ENCODE measurements at places on chromosomes 2 and 18.

GRCh38 chr2:149152469-149152953, 114.0 kb downstream of the LYPD6B start:
- no peak for DNase-seq

DNA sequence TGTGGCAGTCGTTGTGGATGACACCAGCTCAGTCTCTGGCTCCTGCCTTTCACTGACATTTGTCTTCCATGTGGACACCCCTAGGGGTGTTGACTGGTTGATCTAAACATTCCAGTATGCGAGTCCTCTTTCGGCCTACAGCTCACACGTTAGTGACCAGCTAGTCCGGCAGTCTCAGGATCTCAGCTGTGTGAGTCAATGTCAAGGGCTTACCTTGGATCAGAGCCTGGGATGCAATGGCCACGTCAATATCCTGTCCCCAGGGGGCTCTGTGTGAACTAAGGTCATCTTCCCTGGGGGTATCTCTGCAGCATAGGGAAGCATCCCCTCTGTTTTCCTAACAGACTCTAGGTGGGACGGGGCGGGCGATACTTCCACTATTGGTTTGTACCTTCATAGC, 35.1 kb upstream of the YWHAQ start:
- no peak for DNase-seq

GRCh38 chr2:126536605-126537200, 119.3 kb upstream of the GYPC start:
- no peak for DNase-seq

DNA sequence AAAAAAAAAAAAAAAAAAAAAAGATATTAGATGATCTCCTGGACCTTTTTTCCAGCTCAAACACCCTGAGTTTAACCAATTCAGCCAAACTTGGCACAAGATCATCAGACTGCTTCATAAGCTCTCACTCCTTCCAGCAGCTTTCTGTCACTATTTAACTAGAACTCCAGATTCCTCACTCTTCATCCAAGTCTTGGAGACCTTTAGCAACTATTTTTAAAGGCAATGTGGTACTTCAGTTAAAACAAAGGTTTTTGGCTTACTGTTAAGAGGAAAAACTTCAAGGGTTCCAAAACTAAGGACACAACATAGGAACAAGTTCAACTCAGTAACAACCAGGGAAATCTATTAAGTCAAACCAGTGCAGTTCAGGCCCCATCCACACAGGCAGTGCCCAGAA, 23.2 kb downstream of the LAMA1 start:
- no peak for DNase-seq

DNA sequence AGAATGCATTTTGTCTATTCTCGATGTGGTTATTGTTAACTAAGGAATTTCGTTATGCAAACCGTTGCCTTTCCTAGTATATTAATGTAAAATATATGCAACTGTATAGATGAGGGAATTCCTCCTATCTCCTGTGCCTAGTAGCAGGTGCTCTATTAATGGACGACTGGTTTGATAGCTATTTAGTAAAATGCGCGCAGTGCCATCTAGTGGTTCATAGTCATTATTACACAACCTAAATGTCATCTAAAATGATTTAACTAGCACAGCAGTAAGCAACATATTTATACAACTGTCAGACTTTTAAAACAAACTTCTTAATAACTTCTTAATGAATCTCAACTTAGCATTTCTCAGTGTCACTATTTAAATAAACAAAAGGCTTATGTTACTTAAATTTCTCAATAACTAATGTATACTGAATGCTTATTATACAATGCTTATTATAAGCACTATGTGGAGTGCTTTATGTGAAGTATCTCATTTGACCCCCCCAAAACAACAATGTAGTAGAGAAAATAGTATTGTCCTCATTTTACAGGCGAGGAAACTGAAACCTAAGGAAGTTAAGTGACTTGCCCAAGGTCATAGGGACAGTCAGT, 77.9 kb downstream of the DTNA start:
- DNase-seq: peak; percentile 32

DNA sequence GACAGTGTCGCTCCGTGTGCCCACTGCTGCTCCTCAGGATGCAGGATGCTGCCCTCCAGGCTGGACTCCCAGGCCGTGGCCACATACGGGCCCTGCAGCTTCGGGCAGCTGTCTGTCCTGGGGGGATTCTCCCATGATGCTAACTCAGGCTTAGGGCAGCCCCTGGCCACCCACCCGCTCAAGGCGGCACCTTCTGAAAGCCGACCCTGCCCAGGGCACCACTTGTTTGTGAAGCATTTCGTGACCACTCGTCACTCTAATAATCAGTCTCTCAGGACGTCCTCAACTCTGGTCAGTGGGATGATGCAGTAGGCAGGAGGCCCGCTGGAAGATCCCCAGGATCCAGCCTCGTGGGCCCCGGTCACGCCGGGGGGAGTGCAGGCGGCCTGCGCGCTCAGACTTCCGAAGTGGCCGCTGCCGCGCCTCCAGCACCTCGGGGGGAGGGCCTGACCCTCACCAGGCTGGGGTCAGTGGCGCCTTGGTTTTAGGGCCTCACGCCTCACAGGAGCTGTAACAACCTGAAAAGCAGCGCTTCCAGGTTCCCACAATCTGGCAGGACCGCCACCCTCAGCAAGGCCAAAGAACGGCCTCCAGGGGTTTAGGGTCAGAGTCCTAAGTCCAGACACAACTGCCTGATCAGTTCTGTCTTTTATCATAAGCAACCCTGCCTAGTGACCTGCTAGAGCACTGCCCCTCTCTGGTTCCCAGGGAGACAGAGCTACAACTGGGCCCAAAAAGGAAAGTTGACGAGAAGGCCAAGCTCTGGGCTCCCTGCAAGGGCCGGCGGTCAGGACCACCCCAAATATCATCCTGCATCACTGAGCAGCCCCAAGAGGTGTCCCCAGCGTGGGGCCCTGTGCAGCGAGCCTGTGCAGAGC, 53.0 kb downstream of the EIPR1 start:
- DNase-seq: no peak

- DNase-seq: no peak
Measured at GRCh38 chr2:241808721-241809382, at the start of gene NEU4. Gene NEU4 (plus strand): TSS chr2:241809193. CDS start chr2:241814485, 5,292 bp downstream.

DNA sequence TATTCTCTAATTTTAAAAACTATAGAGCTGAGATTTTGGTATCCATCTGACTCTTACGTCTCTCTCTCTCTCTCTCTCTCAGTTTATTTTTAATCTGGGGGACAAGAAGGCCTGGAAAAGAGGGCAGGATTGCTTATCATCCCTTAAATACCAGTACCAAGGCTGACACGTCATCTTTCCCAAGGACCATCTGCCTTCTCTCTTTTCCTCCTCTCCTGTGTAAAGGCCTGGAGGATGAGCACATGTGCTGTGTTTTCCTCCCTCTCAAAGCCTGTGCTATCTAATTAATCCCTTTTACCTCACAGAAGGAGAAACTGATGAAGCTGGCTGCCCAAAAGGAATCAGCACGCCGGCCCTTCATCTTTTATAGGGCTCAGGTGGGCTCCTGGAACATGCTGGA, 7.3 kb downstream of the IL37 start:
- DNase-seq: no peak

GRCh38 chr18:23847321-23847986, 158.2 kb downstream of the LAMA3 start:
- DNase-seq: no peak

- no peak for DNase-seq
Measured at GRCh38 chr18:75223687-75224347, 13.2 kb downstream of the TSHZ1 start.

- peak; percentile 80 for DNase-seq
Measured at GRCh38 chr18:76386886-76387285, 108.2 kb downstream of the ZNF516 start.

GRCh38 chr2:231605607-231606091, 13.0 kb downstream of the TEX44 start:
- DNase-seq: no peak

- DNase-seq: no peak
Measured at GRCh38 chr2:222760301-222760897, 88.9 kb downstream of the MOGAT1 start.

- DNase-seq: no peak
Measured at GRCh38 chr2:143955401-143956065, 564.4 kb downstream of the ZEB2 start.

GRCh38 chr2:219515874-219516629, 1.8 kb downstream of the ASIC4 start:
- DNase-seq: no peak

DNA sequence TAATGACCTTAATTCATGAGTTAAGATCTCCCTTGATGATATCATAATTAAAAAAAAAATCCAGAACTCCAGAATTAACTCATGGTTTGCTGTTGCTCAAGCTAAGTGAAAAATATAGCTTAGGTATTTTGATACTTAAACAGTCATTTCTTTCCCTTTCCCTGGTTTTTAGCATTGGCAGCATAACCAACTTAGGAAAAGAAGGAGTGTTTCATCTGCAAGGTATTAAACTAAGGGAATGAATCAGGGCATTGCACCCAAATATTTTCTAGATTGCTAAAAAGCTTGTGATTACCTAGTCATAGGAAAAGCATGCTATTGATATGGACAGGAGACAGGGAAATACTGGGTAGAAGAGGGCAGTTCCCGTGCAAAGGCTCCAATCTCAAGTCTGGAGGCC, 207.2 kb downstream of the LRP1B start:
- no peak for DNase-seq

- no peak for DNase-seq
Measured at GRCh38 chr2:40431600-40431955, 20.3 kb downstream of the SLC8A1 start.

DNA sequence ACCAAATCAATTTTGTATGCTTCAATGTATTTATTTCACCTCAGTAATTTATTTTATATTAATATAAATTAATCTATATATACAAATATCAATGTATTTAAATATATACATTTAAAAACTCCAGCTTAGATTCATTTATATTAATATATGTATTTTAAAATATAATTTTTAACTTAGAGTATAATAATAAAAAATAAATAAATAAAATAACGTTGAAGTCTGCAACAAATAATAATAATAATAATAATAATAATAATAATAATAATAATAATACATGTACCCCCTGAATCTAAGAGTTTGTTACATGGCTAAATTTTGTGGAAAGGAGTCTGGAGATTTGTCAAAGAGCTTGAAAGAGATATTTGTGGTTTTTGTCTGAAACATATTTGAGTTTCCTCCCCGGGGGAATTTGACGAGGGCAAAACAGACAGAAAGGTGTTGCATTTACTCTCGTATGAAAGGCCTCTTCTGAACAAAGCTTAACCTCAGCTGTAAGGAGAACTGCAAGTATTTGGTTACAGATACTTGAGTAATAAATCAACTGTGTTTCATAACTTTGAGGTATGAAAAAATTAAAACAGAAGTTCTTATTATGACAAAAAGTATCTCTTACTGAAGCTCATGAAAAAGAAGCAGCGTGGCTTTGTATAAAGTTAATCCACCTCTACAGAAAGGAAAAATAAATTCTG, 93.4 kb downstream of the CDH19 start:
- DNase-seq: no peak

- DNase-seq: no peak
Measured at GRCh38 chr2:227826019-227826521, 12.4 kb downstream of the CCL20 start.

DNA sequence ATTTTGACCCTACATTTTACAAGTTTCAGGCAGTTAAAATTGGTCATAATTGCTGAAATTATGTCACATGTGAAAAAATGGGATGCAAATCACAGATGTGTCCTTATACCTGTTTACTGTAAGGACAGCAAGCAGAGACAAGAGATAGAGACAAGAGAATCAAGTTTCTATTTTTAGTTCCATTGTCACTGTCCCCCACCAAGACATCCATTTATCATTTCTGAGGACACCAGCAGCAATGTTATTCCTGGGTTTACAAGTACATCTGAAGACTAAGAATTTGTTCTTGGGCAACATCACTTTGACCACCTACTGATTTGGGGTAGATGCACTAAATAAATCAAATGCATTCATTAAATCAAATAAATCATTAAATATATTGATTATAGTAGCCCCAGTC, 1111.7 kb downstream of the DPP10 start:
- no peak for DNase-seq

GRCh38 chr18:23468753-23469459, 15.8 kb downstream of the RIOK3 start:
- DNase-seq: no peak

DNA sequence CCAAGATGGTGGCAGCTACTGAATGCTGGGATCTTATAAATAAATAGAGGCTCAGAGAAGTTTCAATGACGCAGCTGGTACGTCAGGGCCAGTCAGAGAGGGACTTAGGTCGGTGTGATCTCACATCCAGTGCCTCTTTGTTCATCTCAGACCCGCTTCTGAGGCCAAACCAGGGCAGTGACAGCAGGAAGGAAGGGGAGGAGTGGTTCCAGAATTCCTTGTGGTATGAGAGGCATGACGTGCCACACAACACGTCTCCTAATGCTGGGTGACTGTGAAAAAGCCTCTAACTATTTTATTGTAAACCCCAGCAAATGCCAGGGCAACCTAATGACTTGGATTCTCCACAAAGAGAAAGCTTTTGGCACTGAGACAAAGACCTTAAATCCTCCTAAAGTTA, 423.3 kb downstream of the LPIN1 start:
- no peak for DNase-seq

DNA sequence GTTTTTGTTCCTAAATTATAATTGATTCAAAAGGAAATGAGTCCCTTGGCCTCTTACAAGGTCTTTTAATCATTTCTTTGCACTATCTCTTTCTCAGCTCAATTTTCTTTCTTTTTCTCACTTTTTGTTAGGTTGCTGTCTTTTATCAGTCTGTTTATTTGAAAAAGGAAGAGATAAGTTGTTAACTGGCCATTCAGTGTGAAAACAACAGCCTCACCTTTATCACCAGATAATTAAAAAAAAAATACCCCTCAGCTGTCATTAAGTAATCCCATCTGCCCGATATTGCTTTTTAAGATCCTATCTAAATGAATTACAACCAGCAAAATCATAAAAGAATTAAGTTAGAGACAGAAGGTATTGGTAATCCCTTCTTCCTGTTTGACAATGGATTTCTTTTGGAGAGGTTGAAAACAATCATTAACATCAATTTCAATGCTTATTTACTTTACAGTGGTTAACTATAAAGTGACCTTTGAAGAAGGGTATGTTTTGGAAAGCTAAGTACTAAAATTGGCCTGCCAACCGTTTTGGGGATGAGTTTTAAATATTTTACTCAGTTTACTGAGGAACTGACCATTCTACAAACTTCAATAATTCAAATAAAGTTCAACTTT, 104.9 kb downstream of the TGIF1 start:
- DNase-seq: no peak

- no peak for DNase-seq
Measured at GRCh38 chr2:98663511-98664090, 55.2 kb downstream of the UNC50 start.

DNA sequence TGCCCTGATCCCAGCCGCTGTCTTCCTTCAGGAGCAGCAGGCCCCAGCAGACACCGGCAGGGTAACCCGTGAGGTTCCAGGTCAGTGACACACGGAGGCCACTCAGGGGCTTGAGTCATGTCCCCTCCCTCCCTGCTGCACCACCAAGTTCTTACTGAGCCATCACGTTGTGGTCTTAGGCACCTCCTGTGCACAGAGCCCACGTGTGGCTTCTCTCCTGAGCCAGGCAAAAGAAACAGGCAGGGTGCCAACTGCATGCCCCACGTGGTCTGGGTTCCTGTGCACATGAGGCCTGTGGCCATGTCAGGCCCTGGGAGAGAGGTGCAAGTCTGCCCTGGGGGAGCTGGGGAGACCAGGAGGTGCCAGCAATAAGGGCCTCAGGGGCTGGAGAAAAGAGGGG, 264.8 kb downstream of the KLHL29 start:
- peak; percentile 41 for DNase-seq

- DNase-seq: no peak
Measured at GRCh38 chr2:187438455-187438854, 9.6 kb downstream of the CALCRL start.

Measured in DND-41 (cell line).